Purkinje cell (primary cell): ENCODE measurements at places on chromosomes 1 and 21. TPM values are rescaled to one million over a fixed set of nuclear protein-coding genes. Genes with fewer than 3 reads are reported as not detected.

APOBEC4 gene
- 0.32 TPM in 1 of 2 replicates, not detected in the other for polyA plus RNA-seq

FAM167B gene
- not detected in 2 replicates for polyA plus RNA-seq

LYPD8 gene
- polyA plus RNA-seq, result 3.4 and 6.6 TPM in 2 replicates

SLC44A5 gene
- polyA plus RNA-seq, result 4.6 and 6.8 TPM in 2 replicates

DIRAS3 gene
- 0.60 TPM in 1 of 2 replicates, not detected in the other for polyA plus RNA-seq

KRTAP6-2 gene
- polyA plus RNA-seq, result not detected in 2 replicates

POGZ gene
- 11.5 and 22.1 TPM in 2 replicates for polyA plus RNA-seq

CDC42 gene
- polyA plus RNA-seq, result 300 and 412 TPM in 2 replicates

STIL gene
- polyA plus RNA-seq, result 1.2 TPM in 1 of 2 replicates, not detected in the other

HSPA6 gene
- polyA plus RNA-seq, result 0.62 and 0.66 TPM in 2 replicates

BMP8B gene
- polyA plus RNA-seq, result not detected in 2 replicates

PCP4 gene
- 32,123 and 40,137 TPM in 2 replicates for polyA plus RNA-seq

RPTN gene
- polyA plus RNA-seq, result not detected in 2 replicates

C1orf185 gene
- polyA plus RNA-seq, result not detected in 2 replicates

LY9 gene
- polyA plus RNA-seq, result not detected in 2 replicates

CD101 gene
- 4.0 and 4.9 TPM in 2 replicates for polyA plus RNA-seq

COL8A2 gene
- polyA plus RNA-seq, result 0.07 TPM in 1 of 2 replicates, not detected in the other

KRTAP19-3 gene
- polyA plus RNA-seq, result not detected in 2 replicates

NOS1AP gene
- polyA plus RNA-seq, result 0.69 and 4.8 TPM in 2 replicates

TFAP2E gene
- 0.57 and 1.0 TPM in 2 replicates for polyA plus RNA-seq

ATAD3C gene
- 3.1 and 14.2 TPM in 2 replicates for polyA plus RNA-seq

PCBP3 gene
- polyA plus RNA-seq, result 0.54 TPM in 1 of 2 replicates, not detected in the other

TRIM45 gene
- 4.1 and 4.9 TPM in 2 replicates for polyA plus RNA-seq

GBP6 gene
- polyA plus RNA-seq, result not detected in 2 replicates

CHI3L2 gene
- polyA plus RNA-seq, result not detected in 2 replicates

OLIG2 gene
- 0.35 and 1.0 TPM in 2 replicates for polyA plus RNA-seq

CALML6 gene
- not detected in 2 replicates for polyA plus RNA-seq

SV2A gene
- 61.6 and 65.2 TPM in 2 replicates for polyA plus RNA-seq

MASP2 gene
- 2.3 TPM in 1 of 2 replicates, not detected in the other for polyA plus RNA-seq

ZNF593OS gene
- polyA plus RNA-seq, result not detected in 2 replicates

PLA2G2D gene
- polyA plus RNA-seq, result 0.55 TPM in 1 of 2 replicates, not detected in the other

MAD2L2 gene
- polyA plus RNA-seq, result 6.3 and 13.7 TPM in 2 replicates

DTL gene
- not detected in 2 replicates for polyA plus RNA-seq

THEM5 gene
- 0.42 TPM in 1 of 2 replicates, not detected in the other for polyA plus RNA-seq

GJA9 gene
- polyA plus RNA-seq, result not detected in 2 replicates

CELA3B gene
- polyA plus RNA-seq, result not detected in 2 replicates

MCOLN3 gene
- not detected in 2 replicates for polyA plus RNA-seq

MROH9 gene
- 0.09 TPM in 1 of 2 replicates, not detected in the other for polyA plus RNA-seq
